H9 (cell line): ENCODE measurements at places on chromosomes 2 and 18.

- no peak for DNase-seq
Observed at GRCh38 chr2:238102865-238103264, 2.7 kb downstream of the ESPNL start.

DNA sequence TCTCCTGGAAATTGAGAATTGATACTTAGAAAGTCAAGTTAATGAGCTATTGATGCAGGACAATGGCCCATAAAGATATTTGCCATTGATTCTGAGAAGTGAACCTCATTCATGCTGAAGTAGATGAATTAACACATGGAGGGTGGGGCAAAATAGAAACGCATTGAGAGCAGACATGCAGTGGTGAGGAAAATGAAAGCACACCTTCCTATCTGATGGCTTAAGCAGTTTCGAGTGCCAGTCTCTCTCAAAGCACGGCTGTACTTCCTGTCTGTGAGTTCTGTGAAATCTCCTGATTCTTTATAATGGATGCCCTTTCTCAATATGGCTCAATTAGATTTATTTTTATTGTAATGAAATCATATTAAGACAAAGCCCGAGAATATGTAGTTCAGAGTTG is 247.0 kb downstream of the TMX3 start:
- DNase-seq, result no peak

- DNase-seq, result no peak
Observed at GRCh38 chr18:39057423-39058064, 1491.9 kb upstream of the CELF4 start.

DNA sequence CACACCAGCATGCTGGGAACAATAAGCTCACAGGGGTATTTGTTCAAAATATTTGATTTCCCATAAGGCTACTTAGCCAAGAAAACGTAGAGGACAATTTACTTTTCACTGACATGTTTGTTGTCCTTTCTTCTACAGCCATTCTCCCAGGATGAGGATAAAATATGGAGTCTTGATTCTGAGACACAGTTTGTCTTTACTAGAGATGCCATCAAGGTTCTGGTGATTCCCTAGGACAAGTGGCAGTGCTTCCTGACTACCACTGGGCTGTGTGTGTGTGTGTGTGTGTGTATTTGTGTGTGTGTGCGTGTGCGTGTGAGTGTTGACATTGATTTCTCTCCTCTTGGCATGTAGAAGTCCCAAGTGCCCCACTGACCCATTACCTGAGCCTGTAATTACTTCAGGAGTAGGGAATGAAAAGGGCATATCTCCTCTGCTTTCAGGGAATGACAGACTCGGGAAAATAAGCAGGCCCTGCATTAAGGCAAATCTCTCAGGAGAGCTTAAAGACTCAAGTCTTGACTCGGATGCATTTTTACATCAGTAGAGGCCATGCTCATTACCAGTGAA is 761.6 kb downstream of the DCC start:
- DNase-seq, result no peak

- DNase-seq, result no peak
Observed at GRCh38 chr2:171669121-171669520, 18.1 kb upstream of the DYNC1I2 start.

GRCh38 chr2:150876251-150876950 is 385.3 kb downstream of the RBM43 start:
- no peak for DNase-seq

- DNase-seq, result no peak
Observed at GRCh38 chr2:43950383-43951008, 45.3 kb downstream of the LRPPRC start.

GRCh38 chr2:7837237-7837760 is 844.6 kb upstream of the ID2 start:
- no peak for DNase-seq

DNA sequence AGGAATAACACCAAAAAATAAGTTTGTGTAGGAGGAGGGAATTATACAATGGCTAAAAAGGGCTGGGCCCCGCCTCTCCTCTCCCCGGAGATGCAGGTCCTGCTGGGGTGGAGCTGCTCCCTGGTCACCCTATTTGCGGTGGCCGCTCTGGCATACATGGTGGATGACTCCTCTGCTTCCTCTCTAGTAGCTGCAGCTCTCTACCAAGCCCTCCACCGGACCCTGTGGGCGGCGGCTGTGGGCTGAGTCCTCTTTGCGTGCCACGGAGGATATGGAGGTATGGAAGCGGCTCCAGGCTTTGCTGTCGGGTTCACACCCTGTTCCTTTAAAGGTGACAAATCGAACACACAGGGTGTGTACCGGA is 77.1 kb upstream of the SEC11C start:
- no peak for DNase-seq

GRCh38 chr2:96967436-96967835 is 18.9 kb downstream of the FAM178B start:
- DNase-seq, result no peak

- DNase-seq, result peak; percentile 79
Observed at GRCh38 chr2:181891258-181891965, at the start of gene ITPRID2. ITPRID2 (plus strand) TSS chr2:181891730; CDS start chr2:181892067, 337 bp downstream.

DNA sequence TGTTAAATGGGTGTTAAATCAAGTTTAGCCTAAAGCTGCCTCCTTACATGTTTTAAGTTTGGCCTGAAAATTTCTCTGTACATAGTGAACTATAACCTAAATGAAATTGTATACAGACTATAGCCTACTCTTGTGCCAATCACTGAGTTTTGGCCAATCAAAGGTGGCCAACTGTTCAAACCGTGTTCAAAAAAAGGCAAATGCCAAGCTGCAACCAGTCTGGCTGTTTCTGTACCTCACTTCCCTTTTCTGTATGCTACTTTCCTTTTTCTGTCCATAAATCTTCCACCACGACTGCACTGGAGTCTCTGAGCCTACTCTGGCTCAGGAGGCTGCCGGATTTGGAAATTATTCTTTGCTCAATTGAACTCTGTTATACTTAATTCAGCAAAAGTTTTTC is 121.0 kb downstream of the SPOPL start:
- DNase-seq, result no peak

DNA sequence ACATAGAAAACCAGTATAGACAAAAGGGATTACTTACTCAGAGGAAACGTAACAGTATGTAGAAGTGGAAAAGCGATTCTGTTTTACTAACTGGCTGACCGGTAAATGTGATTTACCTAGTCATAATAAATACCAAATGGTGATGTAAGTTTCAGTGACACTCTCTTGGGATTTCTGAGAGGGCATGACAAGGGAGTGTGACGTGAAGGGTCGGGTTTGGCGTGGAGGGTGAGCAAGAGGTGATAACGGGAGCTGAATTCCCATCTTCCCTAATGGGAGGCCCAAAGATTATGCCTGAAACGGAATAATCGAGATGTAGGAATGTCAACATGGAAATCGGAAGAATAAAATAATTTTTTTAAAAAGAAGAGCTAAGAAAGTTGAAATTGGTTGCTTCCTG is 12.7 kb upstream of the GNAL start:
- no peak for DNase-seq

DNA sequence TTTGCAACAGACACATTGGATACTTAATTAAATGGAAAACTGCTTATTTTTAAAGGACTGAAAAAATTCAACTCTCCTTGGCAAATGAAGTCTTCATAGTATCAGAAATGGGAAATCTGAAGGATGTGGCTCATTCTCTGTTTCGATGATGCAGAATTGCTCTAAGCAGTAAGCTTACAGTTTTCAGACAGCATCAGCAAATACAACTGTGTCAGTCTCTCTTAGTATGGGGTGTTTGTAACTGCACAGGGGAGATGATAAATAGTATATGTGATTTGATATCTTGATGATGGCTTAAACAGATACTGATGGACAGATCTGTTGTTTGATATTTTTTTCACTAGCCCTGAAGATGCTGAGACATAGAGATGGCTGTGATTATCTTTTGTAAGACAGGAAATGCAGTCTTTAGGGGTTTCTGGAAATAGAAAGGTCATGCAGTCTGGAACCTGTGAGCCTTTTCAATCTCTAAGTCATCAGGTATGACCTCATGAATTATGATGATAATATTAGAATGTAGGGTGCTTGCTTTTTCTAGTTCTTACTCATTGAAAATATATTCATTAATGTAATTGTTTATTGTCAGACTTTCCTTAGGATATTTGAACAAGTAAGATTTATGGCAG is 84.2 kb downstream of the SLC4A10 start:
- DNase-seq, result no peak

- DNase-seq, result no peak
Observed at GRCh38 chr18:3213300-3214059, 6.3 kb downstream of the MYOM1 start.
